ENCODE measurements at places on chromosomes 1 and 21. TPM values are rescaled to one million over a fixed set of nuclear protein-coding genes. Genes with fewer than 3 reads are reported as not detected.

Gene SLC30A2
- 0.48 TPM for total RNA-seq

Gene IL20
- total RNA-seq, result not detected

Gene NR5A2
- not detected for total RNA-seq

Gene SESN2
- total RNA-seq, result 147 TPM

Gene PPFIA4
- 0.13 TPM for total RNA-seq

Gene ANKRD35
- total RNA-seq, result not detected

Gene RASSF5
- 4.2 TPM for total RNA-seq

Gene OPTC
- total RNA-seq, result not detected

Gene NPHP4
- 6.6 TPM for total RNA-seq

Gene ATP1A2
- 0.07 TPM for total RNA-seq

Gene CD1E
- total RNA-seq, result not detected

Gene SLC35D1
- total RNA-seq, result 6.9 TPM

Gene ZNF697
- 22.4 TPM for total RNA-seq

Gene HEYL
- 4.8 TPM for total RNA-seq

Gene TRIM62
- 7.0 TPM for total RNA-seq

Gene PEAR1
- 17.1 TPM for total RNA-seq

Gene TRAF3IP3
- total RNA-seq, result not detected

Gene SZRD1
- total RNA-seq, result 96.0 TPM

Gene COL9A2
- total RNA-seq, result 20.2 TPM

Gene SLC25A34
- 0.34 TPM for total RNA-seq

Gene GUCA2B
- not detected for total RNA-seq

Gene FCMR
- total RNA-seq, result 0.71 TPM

Gene MIXL1
- 0.67 TPM for total RNA-seq

Gene NBPF20
- 3.1 TPM for total RNA-seq

Gene MRPS21
- 56.8 TPM for total RNA-seq

Gene S100A8
- total RNA-seq, result not detected

Gene RIMKLA
- total RNA-seq, result 0.29 TPM
